SK-N-DZ (cell line): ENCODE measurements at places on chromosomes 1 and 21.

GRCh38 chr21:33315946-33316710, 8.6 kb upstream of the IFNAR1 start:
- no peak for DNase-seq

DNA sequence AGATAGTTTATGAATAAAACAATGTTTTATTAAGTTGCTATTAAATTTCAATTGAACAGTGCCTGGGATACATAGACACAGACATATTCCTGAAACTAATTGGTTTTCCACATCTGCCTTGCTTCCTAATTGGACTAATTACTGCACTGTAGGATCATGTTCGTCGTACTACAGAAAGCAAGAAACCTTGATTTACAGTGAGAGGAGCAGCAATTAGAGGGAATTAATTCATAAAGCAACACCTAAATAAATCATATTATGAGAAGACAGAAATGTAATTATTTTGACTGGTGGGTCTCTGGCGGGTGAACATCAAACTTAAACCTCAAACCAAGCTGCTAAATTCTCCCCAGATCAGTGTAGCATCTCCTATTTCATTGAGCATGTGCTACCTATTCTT, 124.6 kb upstream of the CAMK1G start:
- DNase-seq: no peak

GRCh38 chr1:19635646-19636045, 8.5 kb upstream of the NBL1 start:
- no peak for DNase-seq

DNA sequence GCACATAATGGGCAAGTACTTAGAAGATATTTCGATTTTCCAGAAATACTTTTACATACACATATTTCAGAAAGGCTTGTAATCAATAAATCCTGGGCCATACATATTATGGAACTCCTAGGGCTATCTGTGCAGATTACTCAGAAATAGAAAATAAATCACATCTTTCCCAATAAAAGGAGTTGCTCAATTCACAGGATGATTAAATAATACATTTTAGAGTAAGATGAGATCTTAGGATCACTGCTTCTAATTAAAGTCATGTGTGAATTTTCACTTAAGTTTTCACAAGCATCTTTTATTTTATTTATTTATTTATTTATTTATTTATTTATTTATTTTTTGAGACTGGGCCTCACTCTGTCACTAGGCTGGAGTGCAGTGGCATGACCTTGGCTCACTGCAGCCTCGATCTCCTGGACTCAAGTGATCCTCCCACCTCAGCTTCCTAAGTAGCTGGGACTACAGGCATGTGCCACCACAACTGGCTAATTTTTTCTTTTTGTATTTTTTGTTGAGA, 144.2 kb downstream of the HIVEP3 start:
- no peak for DNase-seq

DNA sequence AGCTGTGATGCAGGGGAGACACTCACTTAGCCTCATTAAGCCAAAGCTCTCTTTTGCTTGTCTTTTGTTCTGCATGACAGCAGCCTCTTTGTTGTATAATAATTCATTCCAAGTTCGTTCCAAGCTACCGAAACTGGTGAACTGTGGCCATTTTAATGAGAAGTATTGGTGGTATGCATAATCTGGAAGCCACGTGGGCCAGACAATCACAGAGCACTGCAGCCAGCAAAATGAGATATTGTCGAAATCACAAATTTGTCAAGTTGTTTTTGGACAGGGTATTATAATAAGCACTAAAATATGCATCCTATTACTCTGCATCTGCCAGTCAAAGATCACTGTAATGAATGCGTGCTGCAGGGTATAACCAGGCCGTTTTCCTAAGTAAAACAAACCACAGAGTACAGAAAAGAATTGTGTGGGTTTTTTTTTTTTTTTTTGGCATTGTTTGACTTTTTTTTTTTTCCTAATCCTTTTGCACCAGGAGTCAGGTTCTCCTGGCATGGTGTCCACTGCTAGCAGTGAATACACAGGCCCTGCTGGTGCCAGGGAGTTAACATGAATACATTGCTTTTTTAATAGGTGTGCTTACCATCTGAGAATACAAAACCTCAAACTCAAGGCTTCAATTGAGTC, 423.9 kb downstream of the PTBP2 start:
- DNase-seq: no peak

DNA sequence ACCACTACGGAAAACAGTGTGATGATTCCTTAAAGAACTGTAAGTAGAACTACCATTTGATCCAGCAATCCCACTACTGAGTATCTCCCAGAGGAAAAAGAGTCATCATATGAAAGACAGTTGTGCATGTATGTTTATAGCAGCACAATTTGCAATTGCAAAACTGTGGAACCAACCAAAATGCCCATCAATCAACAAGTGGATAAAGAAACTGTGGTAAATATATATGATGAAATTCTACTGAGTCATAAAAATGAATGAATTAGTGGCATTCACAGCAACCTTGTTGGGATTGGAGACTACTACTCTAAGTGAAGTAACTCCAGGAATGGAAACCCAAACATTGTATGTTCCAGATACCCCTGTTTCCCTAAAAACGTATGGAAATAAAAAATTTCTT, 337.0 kb upstream of the PTBP2 start:
- DNase-seq: no peak

- peak; percentile 95 for DNase-seq
These were observed 992 bp upstream of the USP48 start for GRCh38 chr1:21783679-21784603.

GRCh38 chr1:178161516-178161915, 67.6 kb downstream of the RASAL2 start:
- no peak for DNase-seq

- peak; percentile 38 for DNase-seq
These were observed 45.3 kb upstream of the SLC5A9 start for GRCh38 chr1:48177257-48177656.

DNA sequence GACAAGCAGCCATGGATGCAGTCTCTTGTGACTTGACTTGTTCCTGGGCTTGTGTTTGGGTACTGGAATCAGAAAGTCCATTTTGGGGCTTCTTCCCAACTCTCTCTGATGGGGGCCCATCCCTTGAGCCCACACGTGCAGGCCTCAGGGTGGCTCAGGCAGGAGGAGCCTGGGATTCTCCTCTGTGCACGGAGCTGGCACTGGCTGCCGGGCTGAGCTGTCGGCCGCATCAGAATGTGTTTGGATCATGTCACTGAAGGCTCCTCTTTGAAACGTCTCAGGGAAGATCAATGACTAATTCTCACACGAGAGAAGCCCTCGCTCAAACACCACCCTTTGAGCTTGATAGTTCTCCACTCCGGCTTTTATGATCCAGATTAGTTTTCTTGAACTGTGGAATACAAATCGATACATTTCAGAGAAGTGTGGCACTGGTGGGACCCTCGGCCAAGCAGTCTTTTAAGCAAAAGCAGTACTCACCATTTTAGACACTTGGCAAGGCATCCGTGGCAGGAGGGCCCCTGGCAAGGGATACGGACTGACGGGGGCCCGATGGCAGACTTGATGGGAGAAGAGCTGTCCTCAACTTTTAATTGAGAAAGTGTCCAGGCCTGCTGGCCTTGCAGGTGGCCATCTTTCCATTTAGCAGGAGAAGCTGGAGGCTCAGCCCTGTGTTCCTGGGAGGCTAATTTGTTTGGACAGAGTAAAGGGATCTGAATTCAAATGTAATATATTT, 220.7 kb upstream of the C1orf174 start:
- DNase-seq: no peak

- peak; percentile 84 for DNase-seq
These were observed 2.9 kb downstream of the CASQ1 start for GRCh38 chr1:160193091-160193819.

DNA sequence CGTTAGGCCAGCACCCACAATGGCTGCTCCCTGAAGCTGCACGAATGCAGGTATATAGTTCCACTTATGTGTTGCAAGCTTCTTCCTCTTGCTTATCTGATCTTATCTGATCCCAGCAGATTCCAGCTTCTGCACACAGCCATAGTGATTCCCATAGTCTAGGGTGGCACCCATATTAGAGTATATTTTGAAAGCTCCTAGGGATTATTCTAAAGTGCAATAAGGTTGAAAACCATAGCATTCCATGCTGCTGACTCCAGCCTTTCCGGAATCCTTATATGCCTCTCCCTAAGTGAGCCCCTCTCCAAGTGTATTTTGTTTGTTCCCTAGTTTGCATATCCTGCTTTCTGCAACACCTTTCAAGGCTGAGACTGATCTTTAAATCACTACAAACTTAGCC, 432.0 kb downstream of the SETD4 start:
- no peak for DNase-seq

DNA sequence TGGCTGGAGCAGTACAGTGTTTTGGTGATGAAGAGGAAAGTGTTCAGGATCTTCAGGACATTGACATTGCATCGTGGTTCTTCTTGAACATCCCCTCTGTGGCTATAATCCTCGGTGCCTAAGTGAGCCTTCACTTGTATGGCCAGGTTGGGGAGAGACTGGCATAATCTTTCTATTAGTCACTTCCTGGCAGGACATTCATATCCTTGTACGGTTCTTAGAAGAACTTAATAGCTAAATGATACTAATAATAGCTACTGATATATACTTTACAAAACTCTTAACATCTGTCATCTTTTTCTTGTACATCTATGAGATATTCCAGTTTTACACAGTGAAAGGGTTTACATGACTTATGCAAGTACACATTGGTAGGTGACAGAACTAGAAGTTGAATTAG, 35.8 kb downstream of the CELF3 start:
- DNase-seq: no peak

DNA sequence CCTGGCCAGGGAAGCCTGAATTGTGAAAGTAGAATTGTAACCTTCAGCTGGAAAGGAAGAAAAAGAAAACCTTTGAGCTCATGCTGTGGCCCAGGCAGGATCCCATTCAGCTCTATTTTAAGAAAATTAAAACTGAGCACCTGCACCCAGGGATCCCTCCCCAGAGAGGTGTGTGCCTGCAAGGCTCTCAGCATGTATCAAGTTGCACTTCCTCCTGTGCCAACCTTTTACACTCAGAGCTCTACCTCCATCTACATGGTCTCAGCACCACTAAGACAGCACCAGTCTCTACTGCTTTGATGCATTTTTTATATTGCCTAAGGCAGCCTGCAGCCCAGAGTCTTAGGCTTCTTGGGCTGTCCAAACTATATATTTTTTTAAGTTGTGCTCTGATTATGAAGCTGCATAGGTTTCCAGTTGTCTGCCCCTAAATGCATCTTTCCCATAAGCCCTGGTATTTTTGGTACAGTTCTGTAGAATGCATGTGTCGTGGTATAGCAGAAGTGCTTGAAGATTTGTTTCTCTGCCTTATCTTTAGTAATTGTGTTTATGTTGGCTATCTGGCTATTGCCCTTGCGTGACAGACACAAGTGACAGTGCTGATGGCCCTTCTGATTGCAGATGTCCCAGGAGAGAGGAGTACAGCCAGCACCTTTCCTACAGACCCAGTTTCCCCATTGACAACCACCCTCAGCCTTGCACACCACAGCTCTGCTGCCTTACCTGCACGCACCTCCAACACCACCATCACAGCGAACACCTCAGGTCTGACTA, 63.1 kb downstream of the PTPRC start:
- DNase-seq: peak; percentile 75

DNA sequence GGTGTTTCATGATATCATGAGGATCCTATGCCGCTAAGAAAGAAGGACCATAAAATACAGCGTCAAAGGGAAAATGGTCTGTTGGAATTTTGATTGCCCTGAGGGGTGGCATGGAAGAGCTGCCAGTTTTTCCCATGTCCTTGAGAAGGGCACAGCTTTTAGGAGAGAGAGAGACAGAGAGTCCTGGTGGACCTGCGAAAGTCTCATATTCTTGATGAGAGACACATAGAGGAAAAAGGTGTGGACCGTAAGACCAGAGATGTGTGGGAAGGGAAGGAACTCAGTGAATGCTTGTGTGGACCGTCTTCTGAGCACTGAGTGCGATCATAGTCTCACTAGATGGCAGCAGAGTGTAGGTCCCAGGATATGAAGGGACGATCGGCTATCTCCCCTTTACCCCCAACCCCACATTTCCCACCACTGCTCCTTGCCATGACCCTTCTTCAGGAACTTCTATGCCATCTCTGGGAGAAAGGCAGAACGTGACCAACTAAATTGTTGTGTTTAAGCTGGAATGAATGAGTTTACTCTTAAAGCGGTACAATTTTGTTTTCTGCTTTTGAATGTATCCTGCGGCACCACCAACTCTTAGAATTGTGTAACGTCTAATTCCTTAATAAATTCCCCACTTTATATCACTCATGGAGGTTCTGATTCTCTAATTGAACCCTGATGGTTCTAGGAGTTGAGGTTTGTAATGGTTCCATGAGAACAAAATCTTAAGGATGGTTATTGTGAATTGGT, 117.7 kb downstream of the CTH start:
- DNase-seq: peak; percentile 32

DNA sequence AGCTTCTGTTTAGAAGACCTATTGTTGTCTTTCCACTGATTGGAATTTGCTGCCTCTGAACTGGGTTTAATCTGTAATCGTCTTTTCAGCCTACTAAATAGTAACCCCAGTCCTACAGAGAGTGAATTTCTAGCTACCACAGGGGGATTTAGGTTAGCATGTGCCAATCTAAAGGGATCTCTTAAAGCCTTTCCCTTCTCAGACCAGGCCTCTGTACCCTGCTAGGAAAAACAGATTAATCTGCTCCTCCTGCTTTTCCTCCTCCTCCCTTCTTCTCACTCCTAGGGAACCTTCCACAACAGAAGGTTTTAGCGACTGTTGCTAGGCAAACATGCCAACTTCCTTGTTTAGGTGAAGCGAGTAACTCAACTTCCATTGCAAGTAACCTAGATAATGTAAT, 1.3 kb upstream of the RC3H1 start:
- DNase-seq: peak; percentile 28

GRCh38 chr1:162670928-162671663, 38.8 kb downstream of the DDR2 start:
- DNase-seq: no peak

GRCh38 chr21:32578107-32578691, 7.1 kb downstream of the TCP10L start:
- DNase-seq: no peak

GRCh38 chr1:23116921-23117699, 51.5 kb downstream of the LUZP1 start:
- DNase-seq: no peak

DNA sequence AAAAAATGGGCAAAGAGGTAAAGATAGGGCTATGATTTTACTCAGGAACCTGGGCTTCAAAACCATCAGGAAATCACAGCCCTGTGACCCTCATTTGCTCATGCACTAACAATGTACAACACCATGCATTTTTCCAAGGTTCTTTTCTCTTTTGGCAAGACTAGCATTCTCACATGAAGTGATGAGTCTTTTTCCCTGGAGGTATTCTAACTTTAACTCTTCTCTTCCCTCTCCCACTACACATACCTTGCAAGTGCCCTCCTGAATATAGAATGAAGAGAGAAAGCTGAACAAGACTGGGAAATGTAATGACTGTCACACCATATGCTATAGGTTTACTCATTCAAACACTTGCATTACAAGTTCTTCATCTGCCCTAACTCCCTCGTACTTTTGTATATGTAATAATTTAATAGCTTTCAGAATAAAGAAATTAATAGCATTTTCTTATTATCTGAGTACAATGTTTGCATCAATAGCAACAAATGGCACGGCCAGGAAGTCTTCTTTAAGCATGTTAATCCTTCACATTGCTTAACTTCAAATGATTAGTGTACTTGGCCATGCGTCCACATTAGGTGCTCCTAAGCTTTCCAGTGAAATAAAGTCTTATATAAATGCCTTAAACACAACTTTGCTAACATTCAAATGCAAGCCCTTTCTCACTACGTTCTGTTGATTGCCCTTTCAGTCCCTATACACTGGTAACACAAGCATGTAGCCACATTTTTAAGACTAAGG, 1.8 kb downstream of the NIBAN1 start:
- no peak for DNase-seq

- DNase-seq: no peak
These were observed 41.4 kb downstream of the HMGB4 start for GRCh38 chr1:33905241-33905640.
